ENCODE measurements at places on chromosomes 1 and 21. TPM values are rescaled to one million over a fixed set of nuclear protein-coding genes. Genes with fewer than 3 reads are reported as not detected.

CATSPER4 gene
- total RNA-seq: not detected

CHI3L1 gene
- total RNA-seq: not detected

NMNAT2 gene
- 0.71 TPM for total RNA-seq

ZNF281 gene
- total RNA-seq: 32.4 TPM

PSMG1 gene
- total RNA-seq: 71.1 TPM

OR14I1 gene
- not detected for total RNA-seq

ESPN gene
- total RNA-seq: 0.32 TPM

ARL8A gene
- 47.6 TPM for total RNA-seq

NR1I3 gene
- not detected for total RNA-seq

DENND2C gene
- 0.39 TPM for total RNA-seq

FCRL6 gene
- not detected for total RNA-seq

MYOG gene
- not detected for total RNA-seq

MIXL1 gene
- total RNA-seq: not detected

All from A549 treated with RU486 at 1 μM for 4 hours (cell line).